ENCODE measurements at places on chromosomes 6 and 20.

GRCh38 chr6:6707143-6707542 lies 118.6 kb downstream of the LY86 start:
- DNase-seq: no peak

DNA sequence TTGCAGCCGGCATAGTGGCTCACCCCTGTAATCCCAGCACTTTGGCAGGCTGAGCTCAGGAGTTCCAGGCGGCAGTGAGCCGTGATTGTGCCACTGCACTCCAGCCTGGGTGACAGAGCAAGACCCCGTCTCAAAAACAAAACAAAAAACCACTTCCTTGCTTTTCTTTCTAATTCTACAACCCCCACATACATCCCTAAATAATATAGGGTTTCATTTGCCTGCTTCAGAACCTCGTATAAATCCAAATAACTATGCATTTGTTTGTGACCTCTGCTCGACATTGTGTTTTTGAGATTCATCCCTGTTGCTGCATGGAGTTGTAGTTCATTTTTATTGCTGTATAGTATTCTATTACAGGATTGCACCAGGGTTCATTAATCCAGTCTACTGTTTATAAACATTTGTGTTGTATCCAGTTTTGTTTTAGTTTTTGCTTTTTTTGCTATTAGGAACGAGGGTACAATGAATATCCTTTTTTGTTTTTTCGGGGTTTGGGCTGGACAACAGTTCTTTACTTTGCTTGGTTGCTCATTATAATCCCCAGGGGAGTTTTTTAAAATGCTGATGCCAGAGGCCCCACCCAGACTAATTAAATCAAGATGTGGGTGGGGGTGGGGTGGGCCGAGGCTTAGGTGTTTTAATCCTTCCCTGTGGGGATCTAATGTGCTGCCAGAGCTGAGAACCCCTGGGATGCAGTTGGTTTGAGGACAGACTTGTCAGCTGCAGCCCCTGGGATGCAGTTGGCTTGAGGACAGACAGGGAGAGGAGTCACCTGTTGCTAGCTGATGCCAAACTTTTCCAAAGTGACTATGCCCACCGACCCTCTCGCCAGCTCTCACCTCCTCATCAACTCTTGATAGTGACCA lies 2.4 kb upstream of the SNAI1 start:
- DNase-seq: no peak

DNA sequence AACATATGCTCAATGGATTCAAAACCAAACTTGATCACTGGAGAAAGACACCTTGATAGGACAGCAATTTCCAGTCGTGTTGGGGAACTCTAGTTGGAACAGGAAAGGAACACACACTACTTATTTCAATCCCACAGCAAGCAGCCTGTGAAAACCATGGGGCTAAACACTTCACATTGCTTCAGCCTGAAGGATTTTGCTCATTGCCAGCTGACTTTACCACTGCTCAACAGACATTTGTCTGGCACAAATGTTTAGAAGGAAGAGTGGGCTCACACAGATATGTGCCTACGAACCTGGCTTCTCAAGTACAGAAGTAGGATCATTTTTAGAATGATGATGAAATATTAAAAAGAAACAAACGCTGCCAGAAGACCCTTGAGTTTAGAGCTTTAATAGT lies 598.1 kb downstream of the PHF3 start:
- no peak for DNase-seq

DNA sequence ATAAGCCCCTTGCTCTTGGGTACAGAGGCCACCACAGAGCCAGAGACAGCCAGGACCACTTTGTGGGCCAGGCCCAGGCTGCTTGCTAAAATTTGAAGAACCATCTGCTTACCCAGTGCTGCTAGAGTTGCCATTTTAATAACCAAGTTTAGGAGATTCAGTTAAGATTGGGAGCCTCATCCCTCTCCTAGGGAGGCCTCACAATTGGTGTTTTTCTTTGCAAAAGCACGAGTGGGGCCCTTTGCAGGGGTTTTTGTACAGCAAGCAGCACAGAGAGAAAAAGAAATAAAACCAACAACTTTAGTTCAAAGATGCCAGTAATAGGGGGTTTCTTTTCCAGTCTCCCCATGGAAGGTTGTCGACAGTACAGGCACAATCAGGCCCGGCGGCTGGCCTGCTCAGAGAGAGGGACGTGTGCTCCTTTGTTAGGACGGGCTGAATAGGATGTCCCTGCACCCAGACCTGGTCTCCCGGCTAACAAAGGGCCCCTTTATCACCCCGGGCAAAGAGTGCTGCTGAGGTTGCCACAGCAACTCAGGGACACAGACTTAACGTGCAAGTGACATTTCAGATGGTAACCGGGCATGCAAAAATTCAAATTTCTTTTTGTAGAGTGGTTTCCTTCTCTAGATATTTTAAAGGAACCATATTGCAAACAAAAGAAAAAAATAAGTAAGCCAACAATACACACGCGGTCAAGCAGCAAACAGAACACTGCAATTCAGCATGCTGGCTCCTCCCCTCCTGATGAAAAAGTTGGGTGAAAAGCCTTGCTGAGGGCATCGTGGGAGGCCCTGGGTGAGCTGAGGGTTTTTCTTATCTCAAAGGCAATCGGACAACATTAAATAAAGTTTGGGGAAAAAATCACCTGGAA lies 10.5 kb upstream of the TOX2 start:
- no peak for DNase-seq
